ENCODE measurements at places on chromosomes 13 and 19.
A peak's percentile ranks its signal among the peaks of the same experiment; 100 is the strongest.

DNA sequence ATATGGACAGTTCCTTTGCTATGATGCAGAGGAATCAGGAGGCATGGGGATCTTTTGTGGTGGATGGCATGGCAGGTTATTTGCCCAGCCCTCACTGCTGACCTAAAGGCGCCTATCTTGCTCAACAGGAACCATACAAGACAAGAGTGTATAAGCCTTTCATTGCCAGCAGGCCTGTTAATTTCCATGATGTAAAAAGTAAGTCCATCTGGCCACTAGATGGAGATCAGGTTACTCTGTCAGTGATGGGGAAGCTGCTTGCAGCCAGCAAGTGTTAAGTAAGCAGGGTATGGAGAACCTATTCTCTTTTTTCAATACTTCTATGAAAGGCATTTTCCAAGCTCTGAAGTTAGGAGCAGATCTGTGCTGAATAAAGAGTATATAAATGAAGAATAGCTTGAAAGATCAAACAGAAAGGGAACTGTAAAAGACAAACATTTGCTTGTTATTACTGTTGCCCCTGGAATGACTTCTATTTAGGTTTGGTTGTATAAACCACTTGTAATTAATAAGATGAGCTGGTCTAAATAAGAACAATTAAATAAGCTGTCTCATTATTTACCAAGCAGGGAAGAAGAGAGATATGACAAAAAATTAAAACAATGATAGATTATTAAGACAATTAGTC lies 210.9 kb downstream of the RGCC start:
- DNase-seq = peak; percentile 93

DNA sequence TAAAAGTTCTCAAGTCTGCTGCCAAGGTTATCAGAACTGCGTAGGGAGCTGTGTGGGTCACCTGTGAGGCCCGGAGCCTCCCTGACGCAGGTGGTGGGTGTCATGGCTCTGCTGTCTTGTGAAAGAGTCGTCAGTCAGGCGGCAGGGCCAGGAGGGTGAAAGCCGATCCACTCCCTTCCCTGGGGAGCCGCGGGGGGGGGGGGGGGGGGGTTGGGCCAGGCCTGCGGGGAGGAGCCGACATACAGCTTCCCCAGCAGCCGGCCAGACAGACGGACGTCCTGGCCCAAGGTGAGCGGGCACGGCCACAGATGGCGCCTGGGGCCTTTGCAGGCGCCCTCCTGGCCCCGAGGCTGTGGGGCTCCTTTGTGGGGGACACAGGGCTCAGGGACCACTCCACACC lies 12.4 kb downstream of the SBNO2 start:
- DNase-seq = no peak

DNA sequence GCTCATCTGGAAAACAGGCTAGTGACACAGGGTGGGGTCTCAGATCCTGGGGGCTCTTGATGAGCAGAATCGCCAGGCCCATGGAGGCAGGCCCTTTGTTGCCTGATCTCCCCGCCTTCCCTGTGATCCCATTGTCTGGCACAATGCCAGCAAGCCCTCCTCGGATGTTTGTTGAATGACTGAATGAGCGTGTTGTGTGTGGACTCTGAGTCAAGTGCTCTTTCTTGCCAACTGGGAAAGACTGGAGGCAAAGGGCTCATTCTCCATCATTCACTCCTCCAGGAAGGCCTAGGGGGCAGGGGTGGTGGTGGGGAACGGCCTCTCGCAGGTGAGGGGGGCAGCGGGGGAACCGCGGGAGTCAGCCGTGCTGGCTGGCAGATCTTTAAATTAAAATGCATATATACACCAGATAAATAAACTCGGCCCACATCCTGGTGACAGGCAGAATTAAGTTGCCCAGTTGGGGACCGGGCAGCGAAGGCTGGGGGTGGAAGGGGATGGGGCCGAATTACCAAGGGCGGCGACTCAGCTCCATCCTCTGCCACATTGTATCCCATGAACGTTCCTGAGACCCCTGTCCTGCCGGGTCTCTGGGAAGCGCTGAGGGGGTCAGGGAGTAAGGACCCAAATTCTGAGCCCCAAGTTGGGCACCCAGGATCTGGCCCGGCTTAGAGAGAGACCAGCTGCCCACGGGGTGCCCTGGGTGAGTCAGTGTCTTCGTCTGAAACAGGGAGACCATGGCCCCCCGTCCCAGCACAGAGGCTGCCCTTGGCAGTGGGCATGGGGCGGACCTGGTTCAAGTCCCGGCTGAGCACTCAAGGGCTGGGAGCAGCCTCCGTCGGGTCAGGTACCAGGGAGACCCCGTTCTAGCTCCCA lies 24.5 kb downstream of the EFNA2 start:
- no peak for DNase-seq

- DNase-seq = no peak
Observed at GRCh38 chr13:43154839-43155238, 131.5 kb downstream of the DNAJC15 start.

- DNase-seq = no peak
Observed at GRCh38 chr19:16096280-16096855, 15.3 kb upstream of the RAB8A start.

DNA sequence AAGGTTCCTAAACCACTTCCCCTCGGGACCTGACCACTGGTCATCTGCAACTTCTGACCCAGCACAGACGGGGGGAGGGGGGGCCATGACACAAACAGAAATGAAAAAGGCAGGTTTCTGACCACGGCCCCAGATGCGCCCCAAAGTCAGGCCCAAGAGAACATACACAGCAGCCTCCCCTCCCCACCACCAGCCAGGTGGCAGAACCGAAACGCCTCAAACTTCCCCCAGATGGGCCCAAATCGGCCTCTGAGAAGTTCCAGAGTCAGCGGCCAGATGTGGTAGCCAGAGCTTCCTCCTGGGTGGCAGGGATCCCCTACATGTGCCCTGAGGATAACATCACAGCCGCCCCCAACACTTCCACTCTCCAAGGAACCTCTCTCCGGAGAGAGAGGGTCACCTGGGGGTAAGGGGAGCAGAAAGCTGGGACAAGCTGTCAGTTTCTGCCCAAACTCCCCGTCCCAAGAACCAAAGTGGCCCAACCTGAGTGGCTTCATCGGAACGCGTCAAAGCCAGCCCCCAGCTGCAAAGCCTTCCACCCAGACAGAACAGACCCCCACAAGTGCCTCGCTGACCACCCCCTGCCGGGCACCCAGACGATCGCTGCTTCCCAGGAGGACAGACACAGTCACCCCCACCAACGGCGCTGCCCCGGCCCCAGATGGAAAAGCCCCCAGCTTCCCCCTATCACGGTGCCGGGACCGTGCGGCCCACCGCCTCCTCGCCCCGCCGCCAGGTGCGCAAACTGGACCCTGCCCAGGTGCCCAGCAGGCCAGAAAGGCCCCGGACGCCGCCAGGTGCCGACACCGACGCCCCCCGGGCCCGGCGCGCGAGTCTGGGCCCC lies 800 bp downstream of the ELL start:
- DNase-seq = no peak

DNA sequence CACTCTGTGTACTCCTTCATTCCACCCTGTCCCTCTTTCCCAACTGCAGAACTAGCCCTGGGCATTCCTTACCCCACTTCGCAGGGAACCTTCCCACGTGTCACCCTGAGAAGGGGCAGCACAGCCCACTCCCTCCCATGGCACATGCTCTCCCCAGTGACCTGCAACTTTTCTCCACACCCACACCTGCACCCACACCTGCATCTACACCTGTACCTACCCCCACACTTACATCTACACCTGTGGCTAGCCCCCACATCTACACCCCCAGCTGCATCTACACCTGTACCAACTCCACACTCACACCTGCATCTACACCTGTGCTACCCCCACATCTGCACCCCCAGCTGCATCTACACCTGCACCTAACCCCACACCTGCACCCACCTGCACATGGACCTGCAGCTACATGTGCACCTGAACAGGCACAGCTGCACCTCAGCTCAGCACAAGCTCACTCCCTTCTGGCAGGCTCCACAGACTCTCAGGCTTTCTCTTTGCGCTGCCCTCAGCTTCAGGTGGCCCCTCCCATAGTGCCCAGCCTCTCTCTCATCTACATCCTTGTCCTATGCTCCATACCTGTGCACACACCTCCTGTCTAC lies 234.1 kb downstream of the TUBA3C start:
- DNase-seq = no peak

- no peak for DNase-seq
Observed at GRCh38 chr13:49995625-49996101, 1.2 kb upstream of the TRIM13 start.

GRCh38 chr13:75376792-75377402 lies 105.1 kb downstream of the TBC1D4 start:
- no peak for DNase-seq

GRCh38 chr19:52691737-52692136 lies 43.1 kb downstream of the ZNF611 start:
- no peak for DNase-seq

DNA sequence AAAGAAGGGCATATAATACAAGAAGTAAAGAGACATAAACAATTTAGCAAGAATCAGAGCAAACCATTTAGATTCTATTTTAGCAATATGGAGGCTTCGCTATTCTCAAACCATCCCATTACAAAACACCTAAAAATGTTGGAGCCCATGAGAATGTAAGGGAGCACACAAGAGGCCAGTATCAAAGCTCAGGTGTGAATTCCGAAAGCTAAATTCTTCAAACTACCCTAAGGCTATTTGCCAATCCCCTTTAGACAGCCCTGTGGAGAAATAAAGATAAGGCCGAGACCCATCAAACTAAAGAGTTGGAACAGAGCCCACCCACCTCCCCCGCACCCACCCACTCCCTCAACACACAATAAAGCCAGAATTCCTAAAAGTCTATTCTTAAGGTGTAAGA lies 210.8 kb upstream of the MAB21L1 start:
- DNase-seq = no peak

DNA sequence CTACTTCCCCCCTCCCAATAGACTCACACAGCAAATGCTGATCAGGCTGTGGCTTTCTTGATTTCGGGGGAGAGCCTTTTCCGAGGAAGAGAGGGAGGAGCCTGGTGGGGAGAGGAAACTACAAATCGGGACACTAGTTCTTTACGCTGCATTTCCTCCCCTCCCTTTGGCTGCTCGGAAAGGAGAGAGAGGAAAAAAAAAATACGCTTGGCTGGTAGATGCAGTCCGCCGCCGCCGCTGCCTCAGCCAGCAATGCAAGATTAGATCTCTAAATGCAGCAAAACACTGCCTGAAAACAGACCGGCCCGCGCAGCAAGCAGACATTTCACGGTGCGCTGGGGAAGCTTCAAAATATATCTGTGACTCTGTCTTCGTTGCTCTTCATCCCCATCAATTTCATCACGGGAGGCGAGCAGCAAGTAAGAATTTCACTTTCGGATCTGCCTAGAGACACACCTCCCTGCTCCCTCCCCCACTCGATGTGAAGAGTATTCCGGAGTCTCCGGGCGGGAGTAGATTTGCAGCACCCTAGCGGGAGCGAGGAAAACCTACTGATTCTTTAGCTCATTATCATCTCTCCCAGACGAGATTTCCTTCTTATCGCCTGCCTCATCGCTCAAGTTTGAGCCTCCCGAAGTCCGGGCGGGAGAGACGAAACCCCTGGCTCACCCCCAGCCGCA lies at the start of gene PCDH17:
PCDH17 (plus strand) TSS at position 149 of the 680 bp plus-strand sequence. CDS start 803 bp downstream, outside the sequence.
- DNase-seq = no peak

- DNase-seq = no peak
Observed at GRCh38 chr19:46648060-46648960, 12.3 kb upstream of the GNG8 start.

- DNase-seq = no peak
Observed at GRCh38 chr19:980133-980998, 3.8 kb upstream of the WDR18 start.

Measured in astrocyte of the cerebellum (primary cell).